ENCODE measurements at places on chromosomes 4 and X.

- DNase-seq = no peak
Observed at GRCh38 chr4:15792974-15793373, 14.8 kb downstream of the CD38 start.

- DNase-seq = no peak
Observed at GRCh38 chrX:11105080-11105479, 6.1 kb upstream of the HCCS start.

GRCh38 chr4:153799694-153800074, 10.8 kb upstream of the SFRP2 start:
- no peak for DNase-seq

DNA sequence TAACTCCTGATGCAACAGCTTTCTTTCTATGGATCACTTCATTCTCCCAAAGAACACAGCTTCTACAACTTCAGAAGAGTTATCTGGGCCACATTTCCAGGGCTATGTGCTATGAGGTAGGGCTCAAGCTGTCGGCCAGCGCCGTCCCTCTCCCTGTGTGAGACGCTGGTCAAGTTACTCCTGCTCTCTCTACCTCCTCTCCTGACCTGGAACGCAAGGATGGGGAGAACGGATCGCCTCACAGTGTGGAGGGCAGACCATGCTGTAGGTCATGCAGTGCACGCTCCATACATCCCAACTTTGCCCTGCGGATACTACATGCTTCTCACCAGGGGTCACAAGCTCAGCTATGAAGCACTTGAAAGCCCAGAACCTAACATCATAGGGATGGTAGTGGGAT, 42.4 kb downstream of the JAKMIP1 start:
- DNase-seq = no peak

DNA sequence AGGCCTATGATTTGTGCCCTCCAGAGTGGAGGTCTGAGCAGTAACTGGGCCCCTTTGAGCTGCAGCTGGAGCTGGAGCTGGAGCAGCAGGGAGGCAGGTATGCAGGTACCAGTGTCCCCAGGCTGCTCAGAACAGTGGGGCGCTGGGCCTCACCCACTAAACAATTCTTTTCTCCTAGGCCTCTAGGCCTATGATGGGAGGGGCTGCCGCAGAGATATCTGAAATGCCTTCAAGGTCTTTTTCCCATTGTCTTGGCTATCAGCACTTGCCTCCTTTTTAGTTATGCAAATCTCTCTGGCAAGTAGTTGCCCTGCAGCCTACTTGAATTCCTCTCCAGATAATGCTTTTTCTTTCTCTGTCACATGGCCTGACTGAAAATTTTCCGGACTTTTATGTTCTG, 79.7 kb upstream of the OTUD4 start:
- DNase-seq = no peak

GRCh38 chr4:76951672-76952010, 2.1 kb downstream of the SEPTIN11 start:
- DNase-seq = no peak

DNA sequence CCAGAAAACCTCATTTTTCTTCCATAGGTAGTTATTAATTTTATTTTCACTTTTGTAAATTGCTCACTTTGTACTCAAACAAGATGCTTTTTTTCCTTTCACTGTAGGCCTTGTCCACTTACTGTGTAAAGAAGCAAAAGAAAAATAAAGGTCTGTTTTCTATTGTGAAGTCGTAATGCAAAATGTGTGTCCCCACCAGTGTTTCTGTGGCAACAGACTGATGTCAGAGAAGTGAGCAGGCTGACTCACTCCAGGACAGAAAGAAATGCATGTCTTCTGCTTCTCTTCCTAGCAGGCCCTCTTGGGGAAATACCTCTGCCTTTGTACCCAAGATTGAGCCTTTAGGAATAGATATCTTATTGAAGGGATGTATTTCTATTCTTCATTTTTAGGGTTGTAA, 30.3 kb downstream of the INPP4B start:
- no peak for DNase-seq

Data from left renal pelvis (tissue), 4 donors.